ENCODE measurements at places on chromosomes 2 and 18. TPM values are rescaled to one million over a fixed set of nuclear protein-coding genes. Genes with fewer than 3 reads are reported as not detected.
A peak's percentile ranks its signal among the peaks of the same experiment; 100 is the strongest.

DNA sequence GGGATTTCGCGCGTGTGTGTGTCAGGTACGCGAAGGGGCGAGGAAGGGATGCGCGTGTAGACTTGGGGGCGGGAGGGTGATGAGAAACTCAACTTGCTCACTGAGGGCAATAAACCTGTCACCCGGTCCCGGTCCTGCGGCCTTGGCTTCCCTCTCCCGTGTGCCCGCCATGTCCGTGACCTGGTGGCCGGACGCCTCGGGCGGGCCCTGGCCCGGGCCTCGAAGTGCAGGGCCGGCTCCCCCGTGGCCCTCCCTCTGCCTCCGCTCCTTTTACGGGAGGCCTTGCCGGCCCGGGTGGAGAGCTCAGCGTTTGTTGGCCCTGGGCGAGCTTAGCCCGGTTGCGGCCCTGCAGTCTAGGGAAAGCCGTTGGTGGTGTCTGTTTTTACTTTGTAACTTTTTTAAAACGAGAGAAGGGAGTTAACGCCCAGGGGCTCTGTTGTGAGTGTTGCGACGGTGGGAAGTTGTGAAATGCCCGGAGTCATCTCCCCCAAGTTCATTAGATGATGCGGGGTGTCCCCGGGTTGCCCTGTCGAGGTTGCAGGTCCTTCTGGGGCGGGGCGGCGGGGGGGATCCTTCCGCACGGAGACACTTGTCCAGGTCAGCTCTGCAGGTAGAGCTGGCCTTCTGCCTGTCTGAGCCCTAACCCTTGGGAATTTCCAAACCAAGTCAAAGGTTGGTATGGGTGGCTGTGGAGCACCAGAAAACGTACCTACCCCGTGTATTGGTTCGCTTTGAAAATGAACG lies 883 bp downstream of the SMCHD1 start:
- peak; percentile 56 for DNase-seq

- DNase-seq, result no peak
Measured at GRCh38 chr2:176774766-176775451, 437.7 kb upstream of the HNRNPA3 start.

GRCh38 chr2:62465741-62466502 lies 40.1 kb downstream of the TMEM17 start:
- no peak for DNase-seq

GRCh38 chr2:165434865-165435496 lies 34.5 kb upstream of the CSRNP3 start:
- no peak for DNase-seq

- no peak for DNase-seq
Measured at GRCh38 chr2:159362816-159363251, 76.3 kb upstream of the WDSUB1 start.

DNA sequence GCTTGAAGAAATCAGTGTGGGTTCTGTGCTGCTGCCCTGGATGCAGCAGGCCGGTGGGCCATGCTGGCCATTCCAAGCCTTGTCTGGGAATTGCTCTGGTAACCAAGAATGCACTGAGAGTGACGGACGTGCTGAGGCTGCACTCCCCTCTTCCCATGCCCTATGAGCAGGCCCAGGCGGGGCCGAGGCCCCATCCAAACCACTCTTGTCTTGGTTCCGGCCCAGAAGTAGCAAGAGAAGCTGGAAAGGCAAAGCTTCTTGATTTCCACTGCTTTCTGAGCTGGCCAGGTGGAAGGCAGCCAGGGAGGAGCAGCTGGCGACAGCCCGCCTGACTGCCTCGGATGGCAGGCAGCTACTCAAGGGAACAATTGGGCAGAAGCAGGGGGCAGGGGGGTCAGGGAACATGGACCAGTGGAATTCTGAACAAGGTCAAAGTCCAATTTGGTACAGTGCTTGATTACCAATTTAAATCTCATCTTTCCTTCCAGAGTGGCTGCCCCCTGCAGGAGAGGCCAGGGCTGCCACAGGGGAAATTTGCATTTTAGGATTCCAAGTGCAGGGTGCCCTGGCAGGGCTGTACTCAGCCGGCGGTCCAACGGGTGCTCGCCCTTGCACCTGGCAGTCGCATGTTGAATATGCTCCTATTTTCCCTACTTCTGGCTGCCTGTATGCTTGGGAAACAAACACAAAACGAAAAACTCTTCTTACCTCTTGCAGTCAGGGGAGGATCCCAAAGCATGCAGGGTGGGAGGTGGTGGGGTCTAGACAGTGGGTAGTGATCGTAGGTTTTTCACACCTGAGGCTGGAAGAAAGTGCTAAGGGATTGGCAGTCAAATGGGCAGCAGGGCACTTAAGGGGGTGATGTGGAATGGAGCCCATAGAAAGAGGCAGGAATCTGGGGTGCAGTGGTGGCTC lies 67.3 kb downstream of the LIPG start:
- peak; percentile 46 for DNase-seq

GRCh38 chr18:49243391-49243790 lies 217.1 kb downstream of the DYM start:
- no peak for DNase-seq

GRCh38 chr18:61963705-61964104 lies 70.9 kb upstream of the RNF152 start:
- no peak for DNase-seq

DNA sequence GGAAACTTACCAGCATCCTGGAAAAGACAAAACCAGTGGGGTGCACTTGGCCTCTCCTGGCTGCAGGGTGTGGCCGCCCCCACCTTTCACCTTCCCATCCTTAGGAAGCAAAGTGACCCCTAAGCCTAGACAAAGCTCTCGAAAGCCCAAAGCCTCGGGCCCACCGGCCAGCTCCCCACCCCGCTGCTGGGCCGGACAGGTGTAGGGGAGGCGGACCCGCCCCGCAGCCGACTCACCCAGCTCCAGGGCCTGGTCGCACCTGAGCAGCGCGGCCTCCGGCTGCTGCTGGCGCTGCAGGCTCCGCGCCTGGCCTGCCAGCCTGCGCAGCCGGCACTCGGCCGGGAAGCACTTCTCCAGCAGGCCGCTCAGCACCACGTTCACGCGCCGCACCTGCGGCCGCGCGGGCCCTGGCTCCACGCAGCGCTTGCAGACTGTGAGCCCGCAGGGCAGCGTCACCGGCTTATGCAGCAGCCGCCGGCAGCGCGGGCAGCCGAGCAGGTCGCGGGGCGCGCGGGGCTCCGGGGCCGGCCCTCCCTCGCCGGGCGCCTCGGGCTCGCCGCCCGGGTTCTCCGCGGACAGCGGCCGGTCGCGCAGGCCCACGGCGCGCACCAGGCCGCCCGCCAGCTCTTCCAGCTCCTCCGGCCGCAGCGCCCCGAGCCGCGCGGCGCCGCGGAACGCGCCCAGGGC lies 979 bp downstream of the LONRF2 start:
- DNase-seq, result peak; percentile 25

- DNase-seq, result peak; percentile 25
Measured at GRCh38 chr2:168079236-168079635, 168.2 kb downstream of the STK39 start.

DNA sequence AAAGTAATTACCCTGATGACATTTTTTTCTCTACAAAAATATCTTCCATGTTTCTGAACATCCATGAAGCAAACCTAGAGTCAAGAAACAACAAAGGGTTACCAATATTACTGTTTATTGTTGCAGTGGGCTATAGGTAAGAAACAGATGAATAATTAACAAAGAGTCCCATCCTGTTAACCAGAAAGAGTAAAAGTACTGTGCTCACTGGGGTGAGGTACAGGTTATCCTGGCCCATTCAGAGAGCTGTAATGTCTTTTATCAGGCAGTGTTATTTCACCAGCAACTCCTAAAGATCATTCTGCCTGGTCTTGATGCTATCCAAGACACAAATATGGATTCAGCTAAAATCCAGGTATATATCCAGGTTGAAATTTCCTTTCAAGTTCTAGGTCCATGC lies 754.9 kb downstream of the SATB2 start:
- DNase-seq, result no peak

The FAM237A gene
- not detected for total RNA-seq

The GLI2 gene
- 2.4 TPM for total RNA-seq

The SKOR2 gene
- not detected for total RNA-seq

The REG3A gene
- not detected for total RNA-seq

The APLF gene
- 4.8 TPM for total RNA-seq

The CAPN13 gene
- not detected for total RNA-seq

The ANKRD29 gene
- 9.2 TPM for total RNA-seq

The CLEC4F gene
- not detected for total RNA-seq

The PLCL1 gene
- 78.6 TPM for total RNA-seq

The FSIP2 gene
- total RNA-seq, result 0.05 TPM

The ST8SIA5 gene
- total RNA-seq, result 6.2 TPM

The LRATD1 gene
- 3.1 TPM for total RNA-seq
